Glomerular endothelial cell (primary cell): ENCODE measurements at places on chromosomes 3 and 15. TPM values are rescaled to one million over a fixed set of nuclear protein-coding genes. Genes with fewer than 3 reads are reported as not detected.

The SUSD5 gene
- total RNA-seq = 2.5 and 15.8 TPM in 2 replicates

The PLA2G4D gene
- total RNA-seq = not detected in 2 replicates

The PPARG gene
- total RNA-seq = 6.6 and 8.5 TPM in 2 replicates

The LPP gene
- total RNA-seq = 77.0 and 132 TPM in 2 replicates

The ACKR2 gene
- 0.41 TPM in 1 of 2 replicates, not detected in the other for total RNA-seq

DNA sequence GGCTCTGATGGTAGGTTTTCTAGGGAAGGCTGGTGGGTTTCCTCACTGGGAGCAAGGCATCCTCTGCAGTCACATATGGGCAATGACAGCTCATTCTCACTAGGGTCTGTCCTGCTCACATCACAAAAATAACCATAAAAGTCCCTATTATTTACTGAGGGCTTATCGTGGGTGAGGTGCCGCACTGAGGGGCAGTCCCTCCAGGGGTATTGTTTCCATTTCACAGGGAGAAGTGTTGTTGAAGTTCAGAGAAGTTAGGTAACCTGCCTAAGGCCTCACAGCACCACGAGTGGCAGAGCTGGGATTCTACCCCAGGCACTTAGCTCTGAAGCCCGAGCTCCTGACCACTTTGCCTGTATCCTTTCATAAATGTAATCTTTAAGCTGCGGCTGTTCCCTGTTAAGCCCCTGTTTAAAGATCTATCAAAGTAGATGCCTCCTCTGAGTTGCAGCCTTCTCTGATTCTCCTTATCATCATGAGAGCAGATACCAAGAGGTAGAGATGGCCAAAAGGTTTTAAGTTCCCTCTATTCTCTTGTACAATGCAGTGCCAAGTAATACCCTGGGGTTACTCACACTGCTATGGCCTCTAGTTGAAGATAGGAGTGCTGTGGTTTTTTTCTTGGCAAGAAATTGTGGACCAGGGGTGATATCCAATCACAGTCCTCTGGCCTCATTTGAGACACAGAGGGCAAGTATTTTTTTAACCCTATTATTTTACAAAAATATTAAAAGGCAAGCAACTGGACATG, 107.0 kb downstream of the RPLP1 start:
- DNase-seq = no peak

- DNase-seq = no peak
Observed at GRCh38 chr3:156859578-156859977, 33.4 kb downstream of the LEKR1 start.
